ENCODE measurements at places on chromosomes 11 and 22. TPM values are rescaled to one million over a fixed set of nuclear protein-coding genes. Genes with fewer than 3 reads are reported as not detected.

GRCh38 chr11:119585043-119585781 lies 143.8 kb downstream of the NECTIN1 start:
- no peak for DNase-seq

GRCh38 chr22:47580121-47580520 lies 817.7 kb downstream of the TBC1D22A start:
- no peak for DNase-seq

Gene RAG2
- not detected for total RNA-seq

Gene TMEM45B
- total RNA-seq = 4.9 TPM

Data from activated CD4-positive, alpha-beta memory T cell treated with anti-CD3 and anti-CD28 coated beads for 36 hours (primary cell).